Activated CD4-positive, alpha-beta T cell treated with anti-CD3 and anti-CD28 coated beads, Interleukin-2, amount 50 U/mL, for 4 hours (primary cell): ENCODE measurements at places on chromosomes 2 and 18.
A peak's percentile ranks its signal among the peaks of the same experiment; 100 is the strongest.

GRCh38 chr2:172279214-172279613 lies 148.2 kb upstream of the ITGA6 start:
- DNase-seq = no peak

DNA sequence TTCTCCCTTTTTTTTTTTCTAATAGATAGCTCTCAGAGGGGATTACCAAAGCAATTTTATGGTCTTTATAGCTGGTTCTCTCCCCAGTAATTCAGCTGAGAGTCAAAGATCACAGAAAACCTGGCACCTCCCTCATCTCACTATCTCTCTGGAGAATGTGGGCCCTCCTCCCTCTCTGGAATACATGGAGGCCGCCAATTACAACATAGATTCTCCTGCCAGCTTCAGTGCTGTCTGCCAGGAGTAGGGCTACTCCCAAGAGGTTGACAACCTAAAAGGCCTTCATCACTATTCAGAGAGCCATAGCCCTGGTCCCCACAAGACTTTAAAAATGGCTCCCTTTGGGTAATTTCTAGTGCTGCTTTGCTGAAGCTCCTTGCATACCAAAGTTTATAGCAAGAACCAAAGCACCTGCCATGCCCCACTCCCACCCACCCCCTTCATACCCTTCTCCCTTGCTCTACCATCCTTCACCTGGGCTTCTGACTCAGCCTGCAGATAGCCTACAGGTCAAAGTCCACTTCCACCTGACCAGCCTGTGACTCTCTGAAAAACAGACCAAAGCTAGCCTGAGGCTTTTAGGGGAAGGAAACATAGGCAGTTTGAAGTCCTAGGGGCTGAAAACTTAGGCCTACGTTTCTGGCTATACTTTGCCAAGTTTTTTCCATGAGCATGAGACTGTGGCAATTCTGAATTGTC lies 472.3 kb downstream of the TNS1 start:
- DNase-seq = no peak

- no peak for DNase-seq
Observed at GRCh38 chr18:30862900-30863299, 179.6 kb downstream of the DSC3 start.

- peak; percentile 56 for DNase-seq
Observed at GRCh38 chr2:230319211-230319862, 7.7 kb upstream of the SP140L start.

DNA sequence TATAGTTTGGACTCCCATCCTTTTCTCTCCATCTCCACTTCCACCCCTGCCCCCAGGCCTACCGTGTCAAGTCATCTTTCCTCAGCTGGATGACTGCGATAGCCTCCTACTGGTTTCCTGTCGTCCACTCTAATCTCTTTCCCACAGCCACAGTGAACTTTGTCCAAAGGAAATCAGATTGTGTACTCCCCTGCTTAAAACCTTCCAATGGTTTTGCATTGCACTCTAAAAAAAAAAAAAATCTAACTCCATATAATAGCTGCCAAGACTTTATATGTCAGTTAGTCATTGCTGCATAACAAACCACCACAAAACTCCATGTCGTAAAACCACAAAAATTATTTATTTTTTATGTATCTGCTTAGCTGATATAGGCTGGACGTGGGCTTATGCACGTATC lies 160.2 kb upstream of the CCDC68 start:
- no peak for DNase-seq

GRCh38 chr2:15673919-15674636 lies 82.4 kb downstream of the DDX1 start:
- no peak for DNase-seq

GRCh38 chr2:207107551-207107950 lies 58.2 kb downstream of the KLF7 start:
- DNase-seq = no peak

- DNase-seq = no peak
Observed at GRCh38 chr2:206611736-206612135, 30.6 kb upstream of the FAM237A start.

GRCh38 chr2:42450136-42450535 lies 43.6 kb downstream of the KCNG3 start:
- no peak for DNase-seq

- DNase-seq = no peak
Observed at GRCh38 chr18:70397259-70397925, 108.5 kb downstream of the SOCS6 start.

GRCh38 chr2:230987137-230988020 lies 8.5 kb upstream of the SPATA3 start:
- peak; percentile 71 for DNase-seq

GRCh38 chr2:157440404-157441071 lies 3.4 kb downstream of the CYTIP start:
- no peak for DNase-seq

DNA sequence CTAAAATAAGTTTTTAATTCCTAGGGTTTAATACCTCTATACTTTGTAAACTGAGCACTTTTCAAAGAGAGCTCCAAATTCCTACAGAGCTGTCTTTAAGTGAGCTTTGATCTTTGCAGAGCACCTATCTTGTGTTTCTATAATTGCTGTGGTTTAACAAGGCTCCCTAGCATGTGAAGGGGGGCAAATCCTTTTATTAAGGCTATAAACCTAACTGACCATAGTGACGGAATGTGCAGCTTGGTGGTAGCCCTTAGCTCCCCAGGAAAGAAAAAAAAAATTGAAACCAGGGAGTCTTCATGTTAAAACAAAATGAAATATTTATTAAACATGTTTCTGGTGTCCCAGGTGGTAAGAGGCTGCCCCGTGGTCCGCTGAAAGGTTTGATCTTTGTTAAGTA lies 78.6 kb upstream of the ETAA1 start:
- no peak for DNase-seq

DNA sequence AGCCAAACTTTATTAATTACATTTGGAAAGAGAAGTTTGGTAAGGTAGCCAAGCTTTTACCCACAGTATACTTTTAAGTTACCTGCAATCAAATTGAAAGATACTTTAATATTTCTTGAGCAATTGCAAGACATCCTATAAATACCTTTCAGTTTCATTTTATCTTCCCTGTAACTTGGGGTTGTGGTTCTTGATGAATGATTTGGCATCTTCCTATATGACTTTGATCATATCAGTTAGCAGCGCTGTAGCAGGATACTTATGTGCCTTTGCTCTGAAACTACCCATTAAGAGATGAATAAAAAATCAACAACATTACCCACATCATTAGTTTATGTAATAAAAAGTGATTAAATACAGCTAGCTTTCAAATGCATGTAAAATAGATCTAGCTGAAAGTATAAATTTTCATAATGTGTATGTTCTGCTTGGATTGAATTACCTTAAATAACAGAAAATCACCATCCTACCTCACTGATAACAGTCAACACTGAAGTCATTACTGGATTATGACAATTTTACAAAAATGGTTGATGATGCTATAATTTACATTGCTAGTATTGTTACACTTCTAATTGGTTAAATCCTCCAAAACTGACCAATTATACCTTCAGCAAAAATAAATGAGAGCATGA lies 50.4 kb downstream of the MMADHC start:
- no peak for DNase-seq

DNA sequence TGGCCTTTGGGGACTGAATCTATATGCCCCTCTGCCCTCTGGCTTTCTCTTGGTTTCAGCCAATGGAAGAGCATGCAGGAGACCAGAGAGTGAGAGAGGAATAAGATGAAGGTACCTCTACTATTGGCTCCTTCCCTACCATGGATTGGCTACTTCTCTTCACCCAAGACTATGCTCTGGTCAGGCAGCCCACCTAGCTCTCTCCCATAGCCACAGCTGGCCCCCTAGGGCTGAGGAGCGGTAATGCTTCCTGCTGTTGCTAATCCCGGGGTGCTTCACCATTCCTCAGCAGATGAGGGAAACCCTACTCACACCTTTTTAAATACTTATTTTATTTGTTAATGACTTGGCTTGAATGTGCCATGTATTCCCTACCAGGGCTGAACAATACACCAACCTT lies 142.4 kb downstream of the MREG start:
- no peak for DNase-seq

- DNase-seq = no peak
Observed at GRCh38 chr2:64595397-64596176, 58.1 kb downstream of the SERTAD2 start.

DNA sequence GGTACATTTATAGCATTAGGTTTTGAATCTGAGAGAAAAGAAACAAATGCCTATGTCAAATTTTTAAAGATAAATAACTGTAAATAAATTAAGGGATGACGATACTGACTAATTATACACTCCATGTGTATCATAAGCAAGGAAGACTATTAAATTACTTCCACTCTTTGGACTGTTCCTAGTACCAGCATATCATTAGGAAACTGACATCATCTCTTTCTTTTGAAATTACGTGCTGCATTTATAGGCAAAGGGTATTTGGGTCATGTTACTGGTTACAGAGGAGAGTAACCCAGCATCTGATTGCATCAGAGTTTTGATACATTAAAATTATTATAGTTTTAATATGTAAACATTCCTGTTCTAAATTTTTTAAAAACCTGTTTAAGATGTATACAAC lies 309.7 kb downstream of the XIRP2 start:
- no peak for DNase-seq

- peak; percentile 2 for DNase-seq
Observed at GRCh38 chr18:61901323-61901986, 8.6 kb upstream of the RNF152 start.

GRCh38 chr2:132883430-132883829 lies 213.4 kb upstream of the LYPD1 start:
- DNase-seq = no peak

DNA sequence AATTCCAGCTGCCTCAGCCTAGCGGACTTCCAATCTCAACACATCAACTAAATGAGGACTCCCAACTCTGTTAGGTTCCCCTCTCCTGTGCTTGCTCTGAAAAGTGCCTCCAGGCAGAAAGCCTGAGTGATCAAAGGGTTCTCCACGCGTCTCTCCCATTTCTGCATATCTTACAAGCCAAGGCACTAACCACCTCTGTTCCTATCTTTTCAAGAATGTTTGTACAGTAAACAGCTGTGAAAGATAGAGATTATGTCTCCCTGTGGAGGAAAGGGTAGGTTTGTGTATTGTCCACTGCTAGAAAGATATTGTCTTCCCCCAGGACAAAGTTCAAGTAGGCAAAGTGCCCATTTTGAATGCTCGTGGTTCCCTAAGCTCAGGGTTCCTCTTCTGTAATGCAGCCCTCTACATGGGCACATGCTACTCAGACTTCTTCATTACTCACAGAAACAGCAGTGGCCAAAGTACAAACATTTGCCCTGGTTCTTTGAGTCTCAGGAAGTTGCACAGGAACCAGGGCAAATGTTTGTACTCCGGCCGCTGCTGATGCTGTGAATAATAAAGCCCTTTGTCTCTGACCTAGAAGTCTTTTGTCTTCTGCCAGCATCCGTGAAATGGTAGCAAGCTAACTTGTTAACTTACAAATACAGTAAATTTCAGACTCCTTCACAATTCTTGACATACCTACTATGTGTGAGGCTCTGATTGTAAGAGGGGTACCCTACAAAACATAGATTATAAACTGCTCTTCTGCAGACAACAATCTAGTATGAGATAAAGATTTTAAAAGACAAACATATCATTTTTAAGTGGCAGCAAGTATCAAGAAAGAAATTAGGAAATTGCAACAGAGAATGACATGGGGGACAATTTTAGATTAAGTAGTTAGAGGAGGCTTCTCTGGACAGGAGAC lies 44.5 kb downstream of the PKDCC start:
- DNase-seq = no peak

DNA sequence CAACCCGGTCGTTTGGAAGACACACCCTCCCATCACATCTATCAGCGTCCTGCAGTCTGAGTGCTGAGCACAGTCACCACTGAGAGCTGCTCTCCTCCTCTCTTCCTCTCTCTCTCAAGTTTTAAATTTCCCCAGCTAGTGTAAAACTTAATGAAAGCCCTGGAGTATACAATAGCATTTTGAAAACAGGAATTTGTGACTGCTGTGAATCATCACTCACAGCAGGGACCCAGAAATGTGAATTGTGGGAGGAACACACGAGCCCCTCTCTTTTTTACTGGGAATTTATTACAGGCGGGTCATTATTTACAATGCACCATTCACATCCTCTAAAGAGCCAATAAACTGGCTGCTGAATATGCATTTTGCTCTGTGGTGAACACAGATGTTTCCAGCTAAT lies 185.0 kb upstream of the SMIM21 start:
- no peak for DNase-seq

DNA sequence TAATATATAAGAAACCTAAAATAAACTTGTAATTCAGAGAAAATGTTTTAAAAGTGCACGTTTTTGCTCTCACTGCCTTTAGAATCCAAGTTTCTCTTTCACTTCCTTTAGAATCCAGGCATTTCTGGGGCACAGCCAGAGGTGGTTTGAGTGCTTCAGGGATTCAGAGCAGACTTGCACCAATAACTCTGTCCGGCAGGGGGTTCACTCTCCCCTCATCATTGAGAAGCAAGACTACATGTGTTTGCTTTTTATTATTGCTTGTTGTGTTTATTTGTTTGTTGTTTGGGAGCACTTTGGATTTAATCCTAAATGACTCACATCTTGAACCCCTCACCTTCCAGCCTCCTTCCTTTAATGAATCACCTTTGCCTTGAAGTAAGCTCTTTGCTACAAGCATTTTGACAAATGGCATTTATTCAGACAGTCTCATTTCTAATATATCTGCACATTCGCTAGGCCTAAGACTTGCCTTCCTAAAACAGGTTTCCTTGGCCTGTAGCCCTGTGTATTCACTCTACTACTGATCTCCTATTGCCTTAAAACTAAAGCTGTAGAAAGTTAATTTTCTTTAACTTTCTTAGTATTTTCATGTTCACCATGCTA lies 233.5 kb upstream of the ATP5MC3 start:
- DNase-seq = no peak

DNA sequence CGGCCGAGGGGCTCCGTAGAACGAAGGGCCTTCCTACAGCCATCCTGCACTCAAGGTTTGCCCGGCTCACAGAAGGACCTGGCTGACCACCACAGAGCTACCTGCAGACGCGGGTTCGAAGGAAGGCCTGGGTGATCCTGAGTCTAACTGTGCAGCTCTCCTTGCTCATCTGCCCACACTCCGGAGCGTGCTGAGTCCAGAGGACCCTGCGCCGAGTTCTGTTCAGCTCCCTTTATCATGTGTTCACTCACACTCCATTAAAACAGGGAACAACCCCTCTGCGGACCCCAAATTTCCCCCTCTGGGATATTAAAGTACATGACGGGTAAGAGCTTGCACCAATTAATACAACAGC lies 138.3 kb downstream of the PXDN start:
- no peak for DNase-seq

DNA sequence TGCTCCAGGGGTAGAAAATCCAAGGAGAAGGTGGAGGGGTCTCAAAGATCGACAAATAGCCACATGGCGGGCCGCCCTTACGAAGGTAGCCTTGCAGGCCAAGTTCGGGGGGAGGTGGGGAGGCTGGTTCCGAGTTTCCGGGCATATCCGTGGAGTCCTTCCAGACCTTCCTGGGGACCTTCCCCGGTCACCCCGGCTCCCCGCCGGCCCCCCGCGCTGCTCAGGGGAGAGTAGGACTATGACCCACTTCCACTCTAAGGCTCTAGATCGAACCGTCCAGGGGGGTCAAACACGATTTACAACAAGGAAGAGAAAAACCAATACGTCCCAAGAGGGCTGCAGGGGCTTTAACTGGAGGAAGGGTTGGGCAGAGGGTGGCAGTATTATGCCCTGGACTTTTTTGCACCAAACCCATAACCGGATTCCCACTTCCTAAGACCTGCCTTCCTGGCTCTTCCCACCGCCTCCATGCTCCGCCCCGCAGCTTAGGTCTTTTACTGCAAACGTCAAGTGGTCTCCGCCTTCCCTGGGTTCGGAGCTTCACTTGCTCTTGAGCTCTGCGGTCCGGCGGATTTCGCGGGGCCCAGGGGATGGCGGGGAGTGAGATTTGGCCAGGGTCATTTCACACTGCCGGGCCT lies 779 bp upstream of the LYPD6 start:
- DNase-seq = no peak

- DNase-seq = peak; percentile 34
Observed at GRCh38 chr18:74499633-74500032, 3.5 kb downstream of the CNDP2 start.
